ENCODE measurements at places on chromosomes 1 and 21.

- DNase-seq, result no peak
These were observed 83.6 kb downstream of the UBE2U start for GRCh38 chr1:64287071-64287470.

DNA sequence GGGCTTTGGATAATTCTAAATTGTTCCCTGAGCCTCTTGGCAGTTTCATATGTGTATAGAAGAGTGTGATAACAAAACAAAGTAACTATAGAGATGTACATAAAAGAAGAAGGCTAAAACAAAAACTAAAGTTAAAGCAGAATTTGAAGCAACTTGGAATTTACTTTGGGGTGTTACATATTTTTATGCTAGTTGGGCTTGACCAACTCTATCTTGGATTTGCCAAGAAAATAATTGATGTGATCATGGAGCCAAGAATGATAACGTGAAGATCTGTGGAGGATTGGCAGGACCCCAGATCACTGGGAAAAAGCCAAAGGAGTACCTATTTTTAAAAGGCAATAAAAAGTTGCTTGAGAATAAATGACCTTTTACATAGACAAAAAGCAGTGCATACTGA lies 206.9 kb downstream of the LMO4 start:
- no peak for DNase-seq

DNA sequence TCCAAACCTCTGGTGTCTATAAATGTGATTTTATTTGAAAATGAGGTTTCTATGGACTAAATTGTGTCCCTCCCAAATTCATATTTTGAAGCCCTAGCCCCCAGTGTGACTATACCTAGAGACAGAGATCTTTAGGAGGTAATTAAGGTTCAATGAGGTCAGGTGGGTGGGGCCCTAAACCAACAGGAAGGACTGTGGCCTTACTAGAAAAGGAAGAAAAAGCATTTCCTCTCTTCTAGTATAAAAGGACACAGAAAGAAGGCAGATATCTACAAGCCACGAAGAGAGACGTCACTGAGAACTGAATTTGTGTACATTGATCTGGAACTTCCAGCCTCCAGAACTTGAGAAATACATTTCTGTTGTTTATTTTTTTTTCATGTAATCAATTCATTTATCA lies 123.1 kb upstream of the RUNX1 start:
- DNase-seq, result no peak

GRCh38 chr1:85394130-85394529 lies 70.8 kb downstream of the DDAH1 start:
- DNase-seq, result no peak

DNA sequence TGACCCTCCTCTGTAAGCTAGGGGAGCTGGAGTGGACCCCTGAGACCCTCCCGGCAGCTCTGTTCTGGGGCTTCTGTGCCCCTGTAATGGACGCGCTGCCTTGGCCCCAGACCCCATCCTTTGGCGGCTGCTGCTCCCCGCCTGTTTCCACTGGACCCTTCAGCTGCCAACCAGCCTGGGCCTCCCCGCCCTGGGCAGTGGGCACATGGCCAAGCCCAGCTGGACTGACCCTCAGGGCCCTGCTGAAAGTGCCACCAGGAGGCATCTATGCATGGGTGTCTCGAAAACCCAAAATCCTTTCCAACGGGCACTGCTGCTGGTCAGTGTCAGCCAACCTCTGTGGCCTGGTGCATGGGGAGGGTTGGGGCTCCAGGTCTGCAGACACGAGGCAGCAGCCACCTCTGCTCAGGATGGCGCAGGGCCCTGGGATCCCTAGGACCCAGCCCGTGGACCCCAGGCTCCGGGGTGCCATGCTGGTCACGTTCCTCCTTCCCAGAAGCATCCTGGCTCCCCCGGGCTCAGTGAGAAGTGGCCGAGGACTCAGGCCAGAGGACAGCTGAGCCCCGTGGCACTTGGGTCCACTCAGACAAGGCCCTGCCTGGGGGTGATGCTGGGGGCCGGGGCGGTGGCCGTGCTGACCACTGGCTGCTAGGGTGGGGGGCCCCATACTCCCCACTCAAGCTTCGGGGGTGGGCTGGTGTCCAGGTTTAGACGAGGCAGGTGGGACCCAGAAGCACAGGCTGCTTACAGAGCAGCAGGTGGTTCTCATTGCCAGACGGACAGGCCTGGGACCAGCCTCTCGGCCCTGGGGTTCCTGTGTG lies 46.9 kb downstream of the SLX9 start:
- DNase-seq, result no peak
